Left ventricle myocardium superior (tissue), 1 donor: ENCODE measurements at places on chromosomes 11 and 22. TPM values are rescaled to one million over a fixed set of nuclear protein-coding genes. Genes with fewer than 3 reads are reported as not detected.

DNA sequence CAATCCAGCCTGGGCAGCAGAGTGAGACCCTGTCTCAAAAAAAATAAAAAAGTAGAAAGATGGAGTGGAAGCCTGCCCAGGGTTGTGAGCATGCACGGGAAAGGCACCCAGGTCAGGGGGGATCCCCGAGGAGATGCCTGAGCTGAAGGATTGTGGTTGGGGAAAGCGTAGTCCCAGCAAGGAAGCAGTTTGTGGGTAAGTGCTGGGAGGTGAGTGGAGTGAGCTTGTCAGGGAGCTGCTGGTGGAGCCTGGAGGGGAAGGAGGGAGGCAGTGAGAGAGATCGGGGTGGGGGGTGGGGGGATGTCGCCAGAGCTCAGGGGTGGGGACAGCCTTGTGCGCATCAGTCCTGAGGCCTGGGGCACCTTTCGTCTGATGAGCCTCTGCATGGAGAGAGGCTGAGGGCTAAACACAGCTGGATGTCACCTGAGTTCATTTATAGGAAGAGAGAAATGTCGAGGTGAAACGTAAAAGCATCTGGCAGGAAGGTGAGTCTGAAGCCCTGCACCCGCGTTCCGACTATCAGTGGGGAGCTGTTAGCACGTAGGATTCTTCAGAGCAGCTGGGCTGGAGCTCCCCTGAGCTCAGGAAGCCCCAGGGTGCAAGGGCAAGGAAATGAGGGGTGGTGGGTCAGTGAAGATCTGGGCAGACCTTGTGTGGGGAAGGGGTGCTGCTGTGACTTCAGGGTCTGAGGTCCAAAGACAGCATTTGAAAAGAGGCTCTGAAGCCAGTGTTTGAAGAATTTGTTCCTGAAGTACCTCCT lies 10.2 kb downstream of the TMEM121B start:
- no peak for DNase-seq

DCDC1 gene
- not detected for total RNA-seq

GRIK4 gene
- total RNA-seq, result 0.22 TPM

ANO9 gene
- 1.3 TPM for total RNA-seq

- DNase-seq, result peak; percentile 52
These were observed 41.3 kb downstream of the LRRC32 start for GRCh38 chr11:76629116-76629852.

MRGPRF gene
- 5.5 TPM for total RNA-seq

GRCh38 chr11:66076561-66076960 lies 6.5 kb downstream of the PACS1 start:
- DNase-seq, result no peak

PRCP gene
- 41.1 TPM for total RNA-seq

- DNase-seq, result no peak
These were observed 34.3 kb upstream of the CFAP300 start for GRCh38 chr11:102012946-102013345.

GRCh38 chr11:25775603-25776002 lies 556.3 kb upstream of the ANO3 start:
- DNase-seq, result no peak

GRCh38 chr11:45383224-45383623 lies 97.1 kb upstream of the SYT13 start:
- no peak for DNase-seq

GRCh38 chr11:78952890-78953289 lies 378.2 kb upstream of the NARS2 start:
- DNase-seq, result no peak

GRCh38 chr22:32331918-32332725 lies 25.5 kb upstream of the RFPL3 start:
- no peak for DNase-seq

- peak; percentile 18 for DNase-seq
These were observed 102.3 kb upstream of the PITPNB start for GRCh38 chr22:28021116-28021997.

DNA sequence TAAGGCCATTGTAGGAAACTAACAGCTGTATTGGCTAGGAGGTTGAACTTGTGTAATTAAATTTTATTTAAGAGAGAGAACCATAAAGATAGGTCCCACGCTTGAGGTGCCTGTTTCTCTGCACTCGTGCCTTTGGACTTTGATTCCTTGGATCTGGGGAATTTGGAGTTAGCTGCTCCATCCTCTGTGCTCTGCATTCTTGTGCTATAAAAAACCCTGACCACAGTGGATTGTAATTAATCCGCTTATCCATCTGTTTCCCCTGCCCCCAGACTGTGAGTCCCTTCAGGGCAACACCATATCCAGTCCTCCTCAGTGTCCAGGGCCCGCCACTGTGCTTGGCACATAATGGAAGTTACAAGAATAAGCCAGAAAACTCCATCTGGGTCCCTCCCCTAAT lies 169.8 kb downstream of the SPON1 start:
- DNase-seq, result no peak
